ENCODE measurements at places on chromosomes 13 and 19.

DNA sequence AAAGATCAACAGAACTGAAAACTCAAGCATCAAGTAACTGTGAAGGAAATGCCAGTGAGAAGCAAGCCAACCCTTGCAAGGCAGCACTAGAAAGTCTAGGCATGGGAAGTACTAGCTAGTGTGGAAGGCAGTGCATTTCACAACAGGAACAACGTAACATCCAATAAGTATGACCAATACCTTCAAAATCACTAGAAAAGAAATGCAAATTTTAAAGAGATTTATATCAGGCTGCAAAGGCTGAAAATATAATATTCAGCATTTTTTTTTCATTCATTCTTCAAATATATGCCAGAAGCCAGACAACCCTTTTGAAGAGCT is 121.9 kb downstream of the DLEU7 start:
- DNase-seq, result no peak

GRCh38 chr19:51607920-51608562 is 22.2 kb downstream of the SIGLEC5 start:
- DNase-seq, result peak; percentile 16

DNA sequence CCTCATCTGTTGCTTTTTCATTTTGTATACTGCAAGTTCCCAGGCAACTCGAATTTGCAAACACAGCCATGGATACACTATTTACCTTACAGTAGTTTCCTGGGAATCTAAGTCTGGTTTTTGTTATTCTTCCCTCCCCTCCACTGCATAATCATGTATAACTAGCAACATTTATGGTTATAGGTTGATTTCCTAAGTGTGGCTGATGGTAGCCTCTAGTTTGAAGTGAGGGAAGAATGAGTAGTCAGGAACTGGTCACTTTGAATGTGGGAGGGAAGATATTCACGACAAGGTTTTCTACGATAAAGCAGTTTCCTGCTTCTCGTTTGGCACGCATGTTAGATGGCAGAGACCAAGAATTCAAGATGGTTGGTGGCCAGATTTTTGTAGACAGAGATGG is at the start of gene KCNRG:
KCNRG (plus strand) TSS at position 187 of the 400 bp plus-strand sequence; CDS start at position 237, 50 bp downstream.
- DNase-seq, result no peak

DNA sequence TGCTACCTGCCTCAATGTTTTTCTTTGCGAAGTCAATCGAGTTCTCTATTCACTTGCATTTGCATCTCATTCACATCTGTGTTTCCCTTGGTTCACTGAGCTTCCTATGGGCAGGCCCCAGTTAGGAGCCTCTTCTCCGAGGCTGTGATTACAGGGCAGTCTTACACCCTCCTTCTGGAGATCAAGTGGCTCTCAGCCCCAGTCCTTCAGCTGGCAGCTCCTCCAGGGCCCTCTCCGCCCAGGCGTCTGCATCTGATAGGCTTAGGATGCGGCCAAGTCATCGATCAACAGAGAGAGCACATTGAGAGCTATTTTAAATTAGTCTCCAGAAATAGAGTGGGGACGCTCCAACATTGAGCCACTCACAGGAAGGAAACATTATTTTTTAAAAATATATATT is 44.2 kb downstream of the MBNL2 start:
- no peak for DNase-seq

Measured in stimulated activated CD8-positive, alpha-beta memory T cell treated with anti-CD3 and anti-CD28 coated beads, Interleukin-15, amount 100 ng/mL, for 1 hour (primary cell).